ENCODE measurements at places on chromosomes 6 and 20.

GRCh38 chr20:41621421-41621820, 3.2 kb upstream of the CHD6 start:
- no peak for DNase-seq

- no peak for DNase-seq
Observed at GRCh38 chr6:142332393-142333098, 30.7 kb downstream of the ADGRG6 start.

- DNase-seq: no peak
Observed at GRCh38 chr20:48284837-48285236, 499.6 kb upstream of the SULF2 start.

GRCh38 chr6:169725125-169726048, 1.1 kb upstream of the PHF10 start:
- DNase-seq: no peak

GRCh38 chr20:63442100-63442493, 30.4 kb downstream of the KCNQ2 start:
- peak; percentile 51 for DNase-seq

GRCh38 chr20:40821429-40821828, 132.4 kb upstream of the MAFB start:
- DNase-seq: no peak

DNA sequence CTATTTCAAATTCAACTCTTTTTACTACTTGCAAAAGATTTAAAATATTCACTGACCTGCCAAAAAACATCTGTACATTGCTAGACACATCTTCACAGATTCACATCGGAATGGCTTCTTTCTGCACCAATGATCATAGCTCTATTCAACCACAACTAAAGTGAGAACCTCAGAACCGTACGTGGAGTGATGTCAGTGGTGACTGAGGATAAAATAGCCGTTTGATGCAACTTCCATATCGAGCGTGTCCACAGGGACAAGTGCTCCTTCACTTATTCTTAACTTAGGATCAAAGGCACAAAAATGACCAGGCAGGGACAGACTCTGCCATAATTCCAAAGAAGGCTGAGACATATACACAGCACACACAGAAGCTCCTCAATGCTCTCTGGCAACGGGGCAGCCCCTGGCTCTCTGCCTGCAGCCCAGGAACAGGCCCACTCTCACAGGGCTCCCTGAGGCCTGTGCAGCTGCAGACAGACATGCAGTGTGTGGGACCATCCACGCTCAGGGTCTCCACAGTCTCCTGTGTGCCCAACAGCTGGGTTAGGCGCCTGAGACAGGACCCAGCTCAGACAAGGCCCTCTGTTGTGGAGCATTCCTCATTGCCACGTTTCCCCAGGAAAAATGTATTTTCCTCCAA, 22.8 kb downstream of the FYN start:
- no peak for DNase-seq

- no peak for DNase-seq
Observed at GRCh38 chr20:17345321-17345720, 118.5 kb downstream of the PCSK2 start.

DNA sequence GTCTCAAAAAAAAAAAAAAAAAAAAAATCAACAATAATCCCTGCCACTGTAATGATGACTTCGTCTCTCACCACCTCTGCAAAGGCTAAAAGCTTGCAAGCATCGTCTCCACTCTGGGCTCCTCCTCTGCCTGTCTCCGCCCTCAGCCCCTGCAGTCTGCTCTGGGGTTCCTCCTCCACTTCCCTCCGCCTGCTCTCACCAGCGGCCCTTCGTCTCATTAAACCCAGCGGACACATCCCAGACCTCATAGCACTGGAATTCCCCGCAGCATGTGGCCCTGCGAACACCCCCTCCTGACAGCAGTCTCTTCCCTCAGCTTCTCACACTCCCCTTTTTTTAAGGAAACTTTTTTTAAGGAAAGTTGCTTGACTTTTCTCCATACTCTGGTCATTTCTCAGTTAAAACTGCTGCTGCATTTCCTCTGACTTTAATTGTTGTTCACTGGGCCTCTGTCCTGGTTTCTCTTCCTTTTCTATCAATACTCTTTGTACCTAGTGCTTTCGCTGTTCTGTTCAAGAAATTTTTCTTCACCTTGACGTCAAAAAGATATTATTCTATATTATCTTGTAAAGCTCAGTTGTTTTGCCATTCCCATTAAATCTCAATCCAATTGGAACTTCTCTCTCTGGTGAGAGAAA, 70.9 kb upstream of the PLEKHG1 start:
- DNase-seq: no peak

DNA sequence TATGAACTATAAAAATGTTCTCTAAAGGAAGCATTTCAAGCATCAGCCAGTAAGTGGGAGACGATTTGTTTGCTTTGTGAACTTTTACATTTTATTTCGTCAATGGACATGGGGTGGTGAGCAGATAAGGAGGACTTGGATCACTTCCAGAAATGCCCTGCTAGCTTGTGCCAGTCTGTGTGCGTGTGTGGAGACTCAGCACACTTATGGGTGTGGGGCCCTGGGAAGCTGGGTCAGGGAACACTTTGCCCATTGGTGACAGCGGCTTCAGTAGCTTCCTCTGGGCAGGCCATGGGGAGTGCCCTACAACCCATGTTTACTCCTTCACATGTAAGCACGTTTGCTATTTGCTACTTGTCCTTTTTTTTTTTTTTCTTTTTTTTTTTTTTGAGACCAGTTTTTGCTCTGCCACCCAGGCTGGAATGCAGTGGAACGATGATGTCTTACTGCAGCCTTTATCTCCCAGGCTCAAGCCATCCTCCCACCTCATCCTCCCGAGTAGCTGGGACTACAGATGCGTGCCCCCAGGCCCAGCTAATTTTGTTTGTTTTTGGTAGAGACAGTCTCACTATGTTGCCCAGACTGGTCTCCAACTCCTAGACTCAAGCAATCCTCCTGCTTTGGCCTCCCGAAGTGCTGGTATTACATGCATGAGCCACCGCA, 24.2 kb downstream of the PRDM1 start:
- no peak for DNase-seq

- no peak for DNase-seq
Observed at GRCh38 chr6:7389162-7389450, 436 bp downstream of the CAGE1 start.

GRCh38 chr6:165988757-165989456, 178.7 kb downstream of the TBXT start:
- DNase-seq: no peak

- no peak for DNase-seq
Observed at GRCh38 chr6:119533603-119534279, 184.2 kb upstream of the MAN1A1 start.

GRCh38 chr6:78896227-78896626, 28.9 kb downstream of the IRAK1BP1 start:
- DNase-seq: no peak

- DNase-seq: no peak
Observed at GRCh38 chr20:62141043-62141396, 2.2 kb downstream of the PSMA7 start.

GRCh38 chr6:33620856-33621710, at the start of gene ITPR3:
Gene ITPR3 (plus strand): TSS chr6:33621322. CDS start chr6:33621603, 281 bp downstream.
- peak; percentile 52 for DNase-seq

DNA sequence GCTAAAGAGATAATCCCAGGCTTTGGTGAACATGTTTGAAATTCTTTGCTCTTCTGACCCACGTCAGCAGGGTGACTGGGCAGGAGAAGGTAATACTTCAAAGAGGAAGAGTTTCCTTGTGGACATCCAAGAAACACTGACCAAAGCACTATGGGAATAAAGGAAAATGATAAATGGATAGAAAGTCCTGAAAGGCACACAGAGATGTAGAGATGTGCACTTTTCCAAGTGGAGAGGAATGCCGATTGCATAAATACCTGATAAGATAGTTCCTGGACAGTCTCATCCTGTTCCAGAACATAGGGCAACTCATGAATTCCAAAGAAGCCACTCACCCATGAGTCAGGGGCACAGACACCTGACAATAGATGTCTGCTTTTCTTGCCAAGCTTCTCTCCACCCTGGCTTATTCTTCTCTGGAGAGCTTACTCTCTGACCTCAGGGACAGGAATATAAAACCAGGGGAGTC, 191.3 kb upstream of the FOXA2 start:
- DNase-seq: no peak

DNA sequence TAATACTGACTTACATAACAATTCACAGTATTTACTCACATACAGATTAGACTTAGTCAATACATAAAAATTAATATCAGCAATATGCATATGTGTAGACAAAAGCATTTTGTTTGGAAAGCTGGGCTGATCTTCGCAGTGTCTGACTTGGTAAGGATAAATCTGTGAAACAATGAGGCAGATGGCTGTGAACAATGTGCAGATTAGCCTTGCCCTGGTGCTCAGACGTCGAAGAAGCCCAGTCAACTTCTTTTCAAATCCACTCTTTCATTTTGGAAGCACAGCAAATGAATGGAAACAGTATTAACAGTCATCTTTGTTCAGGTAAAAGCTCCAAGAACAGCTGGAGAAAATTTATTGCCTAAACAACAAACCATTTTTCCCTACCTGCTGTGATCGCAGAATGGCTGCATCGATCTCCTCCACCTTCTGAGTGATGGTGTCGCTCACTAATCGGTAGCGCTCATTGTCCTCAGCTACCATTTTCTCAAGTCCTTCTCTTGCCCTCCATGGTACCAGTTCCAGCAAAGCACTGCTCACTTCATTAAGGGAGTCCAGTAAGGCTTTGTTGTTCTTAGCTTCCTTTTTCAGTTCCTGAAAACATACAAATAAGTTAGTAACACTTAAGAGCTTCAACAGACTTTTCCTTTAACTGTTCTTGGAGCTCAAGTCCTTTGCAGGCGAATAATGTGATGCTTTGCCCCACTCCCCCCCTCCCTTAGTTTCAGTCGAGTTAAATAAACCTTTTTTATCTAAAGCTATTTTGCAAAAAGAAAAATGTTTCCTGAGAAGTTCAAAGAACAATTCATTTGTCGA, 116.5 kb downstream of the DST start:
- DNase-seq: no peak

DNA sequence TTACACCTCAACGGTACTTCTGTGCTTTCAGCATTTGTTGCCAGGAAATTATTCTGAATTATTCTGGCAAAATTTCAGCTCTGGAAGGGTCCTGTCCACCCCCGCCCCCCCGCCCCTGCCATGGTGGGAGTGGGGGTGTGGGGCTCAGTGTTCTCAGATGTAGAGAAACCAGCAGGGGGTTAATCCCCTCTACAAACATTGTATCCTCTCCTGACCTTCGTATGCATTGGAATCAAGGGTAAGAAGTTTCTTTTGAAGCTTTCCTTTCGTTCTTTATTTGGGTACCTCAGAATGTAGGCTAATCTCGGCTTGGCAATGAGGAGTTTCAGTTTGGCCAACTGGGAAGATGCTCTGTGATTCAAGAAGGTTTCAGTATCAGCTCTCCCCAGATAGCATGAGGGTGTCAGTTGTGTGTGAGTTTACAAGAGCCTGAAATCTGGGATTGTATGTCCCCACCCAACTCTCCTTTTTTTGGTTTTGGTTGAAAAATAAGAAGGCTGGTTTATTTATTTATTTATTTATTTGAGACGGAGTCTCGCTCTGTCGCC, 25.5 kb upstream of the OLIG3 start:
- DNase-seq: no peak

DNA sequence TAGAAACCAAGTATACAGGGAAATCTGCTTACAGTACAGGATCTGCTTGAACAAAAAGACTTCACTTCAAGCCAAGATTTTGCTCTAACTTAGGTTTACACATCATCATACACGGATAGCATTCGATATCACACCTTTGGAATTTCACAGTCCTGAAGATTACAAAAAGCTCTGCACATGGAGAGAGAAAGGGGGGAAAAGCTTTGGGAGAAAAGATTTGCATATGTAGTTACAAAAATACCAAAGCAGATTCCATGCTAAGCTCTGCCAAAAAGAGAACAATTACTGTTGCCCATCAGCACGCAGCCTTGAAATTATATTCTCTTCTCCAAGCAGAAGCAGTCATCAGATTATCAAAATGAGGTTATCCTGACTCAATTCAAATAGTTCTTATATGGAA, 62.0 kb downstream of the HIVEP2 start:
- no peak for DNase-seq
